Activated CD4-positive, alpha-beta T cell treated with anti-CD3 and anti-CD28 coated beads, Interleukin-2, Interleukin-6, amounts not matched to agents 100 ng/mL and 50 ng/mL, durations not matched to agents 16 hours and 8 hours (primary cell): ENCODE measurements at places on chromosomes 13 and 19.

- peak; percentile 69 for DNase-seq
Observed at GRCh38 chr19:1401138-1401888, at the start of gene GAMT. GAMT (minus strand) TSS chr19:1401542; CDS start chr19:1401476, 66 bp downstream.

GRCh38 chr19:38977445-38978325 lies 2.1 kb upstream of the FBXO17 start:
- DNase-seq: peak; percentile 96

DNA sequence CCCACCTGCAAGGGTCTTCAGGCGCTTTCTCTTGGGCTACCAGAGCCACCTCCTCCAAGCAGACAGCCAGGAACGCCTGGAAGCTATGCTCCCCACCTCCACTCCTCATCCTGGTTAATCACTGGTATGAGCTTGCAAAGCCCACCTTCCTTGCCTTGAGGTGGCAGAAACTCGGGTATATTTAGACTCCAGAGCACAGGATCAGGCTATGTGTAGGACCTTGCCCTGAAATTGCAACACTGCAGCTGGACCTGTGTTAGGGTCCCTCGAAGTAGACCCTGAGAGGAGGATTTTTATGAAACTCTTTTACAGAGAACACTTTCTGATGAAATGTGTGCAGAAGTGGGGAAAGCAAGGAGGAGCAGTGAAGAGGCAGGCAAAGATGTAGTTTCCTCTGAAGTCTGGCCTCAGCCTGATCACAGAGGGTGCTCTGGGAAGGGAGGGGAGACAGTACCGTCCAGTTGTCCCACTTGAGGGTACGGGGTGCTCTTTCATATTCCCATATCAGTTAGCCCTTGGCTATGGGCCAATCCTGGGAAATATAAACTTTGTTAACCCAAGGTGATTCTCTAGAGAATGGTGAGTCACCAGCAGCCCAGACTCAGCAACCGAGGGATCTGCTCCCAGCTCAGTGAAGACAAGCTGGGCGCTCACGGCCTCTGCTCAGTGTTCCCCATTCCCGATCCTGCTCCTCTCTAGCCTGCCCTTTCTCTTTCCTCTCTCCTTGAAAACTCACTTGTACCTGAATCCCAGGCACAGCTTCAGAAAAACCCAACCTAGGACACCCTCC lies 157.9 kb downstream of the UQCRFS1 start:
- DNase-seq: no peak

DNA sequence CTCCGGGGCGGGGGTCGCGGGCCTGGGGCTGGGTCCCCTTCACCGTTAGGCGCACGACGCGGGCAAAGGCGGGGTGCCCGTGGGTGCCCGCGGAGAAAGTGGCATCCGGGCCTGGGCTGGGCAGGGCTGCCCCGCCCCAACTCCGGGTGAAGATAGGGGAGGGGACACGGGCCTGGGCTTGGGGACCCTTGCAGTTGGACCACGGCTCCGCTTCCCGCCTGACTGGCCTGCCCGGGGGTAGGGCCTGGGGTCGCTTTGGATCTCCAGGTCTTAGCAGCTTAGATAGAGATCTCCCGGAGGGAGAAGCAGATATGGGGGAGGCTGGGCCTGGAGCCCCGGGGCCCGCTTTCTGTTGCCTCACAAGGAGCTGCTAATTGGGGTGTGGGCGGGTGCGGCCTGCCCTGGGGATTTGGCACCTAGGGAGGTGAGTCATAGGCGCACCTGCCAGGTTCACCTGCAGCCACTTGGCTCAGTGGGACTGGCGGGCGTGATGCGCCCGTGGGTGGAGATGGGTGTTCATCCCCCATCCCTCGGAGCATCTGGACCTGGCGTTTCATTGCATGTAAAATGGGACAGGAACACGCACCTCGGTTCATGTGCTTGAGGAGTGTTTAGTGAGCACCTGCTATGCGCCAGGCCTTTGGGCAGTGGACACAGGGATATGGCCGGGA lies 585 bp downstream of the MAP1S start:
- DNase-seq: peak; percentile 18

DNA sequence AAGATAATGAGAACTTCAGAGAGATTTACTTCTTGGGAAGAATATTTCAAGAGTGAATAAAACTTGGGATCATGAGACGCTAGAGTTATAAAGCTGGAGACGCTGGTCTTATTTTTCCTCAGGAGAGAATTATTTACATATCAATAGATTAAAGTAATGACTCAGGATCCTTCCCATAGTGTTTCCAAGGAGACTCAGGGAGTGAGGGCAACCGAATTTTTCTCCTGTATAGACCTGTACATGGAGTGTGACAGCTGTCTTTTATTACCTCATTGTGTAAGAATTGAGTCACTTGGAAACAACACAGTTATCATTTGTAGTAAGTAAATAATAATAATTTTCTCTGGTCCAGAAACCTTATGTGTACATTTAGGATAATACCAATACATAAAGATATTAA lies 1905.5 kb downstream of the OLFM4 start:
- no peak for DNase-seq

DNA sequence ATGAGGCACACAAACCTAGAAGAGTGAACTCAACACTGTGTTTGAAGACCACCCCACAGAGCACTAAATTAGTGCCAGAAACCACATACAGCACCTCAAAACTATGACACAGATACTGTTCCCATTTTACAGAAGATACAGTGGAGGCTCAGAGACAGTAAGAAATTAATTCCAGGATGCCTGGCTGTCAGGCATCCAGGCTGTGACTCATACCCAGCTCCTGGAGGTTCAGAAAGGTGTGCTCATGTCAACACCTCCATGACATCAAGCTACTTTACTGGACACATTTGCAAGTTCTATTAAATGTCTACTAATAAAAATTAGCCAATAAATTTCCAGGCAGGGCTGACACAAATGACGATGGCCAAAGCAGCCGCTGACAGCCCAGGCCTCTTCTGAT lies 176.3 kb downstream of the ABCC4 start:
- DNase-seq: no peak

DNA sequence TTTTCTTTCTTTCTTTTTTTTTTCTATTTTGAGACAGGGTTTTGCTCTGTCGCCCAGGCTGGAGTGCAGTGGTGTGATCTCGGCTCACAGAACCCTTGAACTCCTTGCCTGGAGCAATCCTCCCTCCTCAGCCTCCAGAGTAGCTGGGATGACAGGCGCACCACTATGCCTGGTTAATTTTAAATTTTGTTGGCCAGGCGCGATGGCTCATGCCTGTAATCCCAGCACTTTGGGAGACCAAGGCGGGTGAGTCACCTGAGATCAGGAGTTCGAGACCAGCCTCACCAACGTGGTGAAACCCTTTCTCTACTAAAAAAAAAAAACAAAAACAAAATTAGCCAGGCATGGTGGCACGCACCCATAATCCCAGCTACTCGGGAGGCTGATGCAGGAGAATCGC lies 8.7 kb upstream of the SBNO2 start:
- DNase-seq: no peak
